ENCODE measurements at places on chromosomes 4 and X. TPM values are rescaled to one million over a fixed set of nuclear protein-coding genes. Genes with fewer than 3 reads are reported as not detected.

DNA sequence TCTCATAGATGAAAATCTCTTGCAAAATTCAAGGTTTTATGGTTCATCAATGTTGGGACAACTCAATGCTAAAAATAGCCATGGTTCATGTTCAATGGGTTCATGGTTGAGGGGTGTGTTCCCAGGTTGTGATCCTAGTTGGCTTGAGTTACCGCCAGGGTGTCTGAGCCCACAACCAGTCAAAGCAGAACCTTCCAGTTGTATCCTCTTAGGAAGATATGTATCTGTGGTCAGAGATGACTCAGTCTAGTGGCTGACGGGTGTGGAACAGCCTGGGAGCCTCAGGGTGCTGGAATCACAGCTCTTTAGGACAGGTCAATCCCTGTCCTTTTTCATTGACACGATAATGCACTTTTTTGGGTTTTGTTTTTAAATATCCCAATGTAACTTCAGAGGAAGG is 192.3 kb upstream of the NR3C2 start:
- DNase-seq = no peak

- DNase-seq = no peak
Measured at GRCh38 chrX:50375481-50376267, 95.0 kb downstream of the DGKK start.

- DNase-seq = no peak
Measured at GRCh38 chr4:156875055-156875454, 96.5 kb downstream of the PDGFC start.

FATE1 gene
- not detected for total RNA-seq

- DNase-seq = no peak
Measured at GRCh38 chr4:7261087-7261486, 68.7 kb downstream of the SORCS2 start.

TBC1D19 gene
- total RNA-seq = 3.5 TPM

MAGEA9B gene
- total RNA-seq = 0.07 TPM

- DNase-seq = no peak
Measured at GRCh38 chr4:180380733-180381132, 1862.5 kb upstream of the TENM3 start.

SLITRK4 gene
- not detected for total RNA-seq

- no peak for DNase-seq
Measured at GRCh38 chr4:2068566-2068965, 9.4 kb downstream of the NAT8L start.

- DNase-seq = no peak
Measured at GRCh38 chrX:154380153-154380552, 1.1 kb downstream of the EMD start.

GRCh38 chr4:38990241-38990640 is 42.0 kb downstream of the TMEM156 start:
- DNase-seq = no peak

DNA sequence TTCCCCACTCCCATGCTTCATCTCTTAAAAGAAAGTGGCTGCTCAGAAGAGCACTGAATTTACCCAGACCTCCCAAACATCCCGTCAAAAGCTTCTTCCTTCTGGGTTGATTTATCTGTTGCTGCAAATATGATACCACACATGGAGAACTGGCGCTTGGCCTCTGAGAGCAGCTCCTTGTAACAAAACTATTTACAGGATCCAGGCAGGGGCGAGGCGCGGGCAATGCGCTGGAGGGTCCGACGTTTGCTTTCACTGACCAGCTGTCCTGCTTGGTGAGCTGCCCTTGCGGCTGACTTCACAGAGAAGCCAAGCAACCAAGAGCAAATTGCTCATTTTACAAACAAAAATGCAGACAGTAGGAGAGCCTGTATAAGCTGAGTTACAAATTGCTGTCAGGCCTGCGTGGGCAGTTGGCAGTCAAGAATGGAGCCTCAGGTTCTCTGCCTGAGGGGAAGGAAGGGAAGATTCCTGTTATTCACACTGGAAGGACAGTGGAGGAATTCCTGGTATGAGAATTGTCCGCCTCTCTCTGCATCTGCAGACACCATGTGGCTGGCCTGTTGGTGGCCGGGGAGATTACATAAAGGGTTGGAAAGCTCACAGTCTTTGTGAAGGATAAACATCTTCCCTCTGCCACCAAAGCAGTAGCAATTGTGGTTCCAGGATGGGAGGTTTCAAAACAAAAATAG is 192.2 kb upstream of the LEF1 start:
- no peak for DNase-seq

DNA sequence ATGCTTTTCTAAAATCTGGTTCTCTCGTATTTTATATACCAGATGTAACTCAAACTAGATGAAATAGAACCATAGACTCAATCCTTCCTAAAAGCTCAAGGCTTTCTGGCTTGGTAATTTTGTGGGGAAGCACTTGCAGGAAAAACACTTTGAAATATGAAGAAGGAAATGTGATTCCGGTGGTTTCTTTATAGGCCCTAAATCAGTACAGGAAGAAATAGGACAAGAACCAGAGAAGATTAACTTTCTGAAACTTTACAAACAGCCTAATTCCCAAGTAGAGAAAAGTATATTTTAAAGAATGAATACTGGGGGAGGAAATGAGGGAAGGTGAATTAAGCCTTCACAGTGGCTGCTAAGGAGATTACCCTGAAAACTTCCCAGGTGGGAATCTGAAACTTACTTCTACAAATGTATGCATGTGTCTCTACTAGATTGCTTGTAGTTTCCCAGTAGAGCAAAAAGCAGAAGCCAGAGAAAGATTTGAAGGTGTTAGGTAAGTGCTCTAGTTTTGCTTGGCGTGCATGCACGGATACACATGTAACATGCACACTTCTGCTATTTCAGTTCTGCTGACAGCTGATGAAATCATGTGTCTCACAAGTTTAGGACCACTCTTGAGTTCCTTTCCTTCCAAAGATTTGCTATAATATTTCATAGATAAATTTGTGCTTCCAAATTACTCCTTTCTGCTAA is 92.1 kb downstream of the AFF1 start:
- no peak for DNase-seq

GRCh38 chrX:11670316-11670715 is 4.6 kb upstream of the ARHGAP6 start:
- DNase-seq = no peak

GRCh38 chr4:186037692-186038658 is 31.0 kb upstream of the TLR3 start:
- DNase-seq = peak; percentile 59

- DNase-seq = peak; percentile 25
Measured at GRCh38 chrX:30876367-30876766, 12.7 kb downstream of the TAB3 start.

- DNase-seq = peak; percentile 45
Measured at GRCh38 chr4:82851885-82852750, 38.8 kb downstream of the SEC31A start.

GRCh38 chr4:141643557-141643956 is 7.2 kb downstream of the IL15 start:
- DNase-seq = no peak

DNA sequence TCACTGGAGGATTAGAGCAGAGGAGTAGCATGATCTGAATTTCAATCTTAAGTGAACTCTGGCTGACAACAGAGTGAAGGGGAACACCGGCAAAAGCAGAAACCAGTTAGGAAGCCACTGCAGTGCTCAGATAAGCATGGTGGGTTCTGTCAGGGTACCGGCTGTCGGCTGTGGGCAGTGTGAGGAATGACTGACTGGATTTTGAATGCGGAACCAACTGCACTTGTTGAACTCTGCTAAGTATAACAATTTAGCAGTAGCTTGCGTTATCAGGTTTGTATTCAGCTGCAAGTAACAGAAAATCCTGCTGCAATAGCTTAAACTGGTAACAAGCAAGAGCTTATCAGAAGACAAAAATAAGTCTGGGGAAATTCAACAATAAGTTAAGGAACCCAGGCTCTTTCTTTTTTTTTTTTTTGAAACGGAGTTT is 5.2 kb downstream of the HTT start:
- no peak for DNase-seq
